ENCODE measurements at places on chromosomes 16 and 17.

DNA sequence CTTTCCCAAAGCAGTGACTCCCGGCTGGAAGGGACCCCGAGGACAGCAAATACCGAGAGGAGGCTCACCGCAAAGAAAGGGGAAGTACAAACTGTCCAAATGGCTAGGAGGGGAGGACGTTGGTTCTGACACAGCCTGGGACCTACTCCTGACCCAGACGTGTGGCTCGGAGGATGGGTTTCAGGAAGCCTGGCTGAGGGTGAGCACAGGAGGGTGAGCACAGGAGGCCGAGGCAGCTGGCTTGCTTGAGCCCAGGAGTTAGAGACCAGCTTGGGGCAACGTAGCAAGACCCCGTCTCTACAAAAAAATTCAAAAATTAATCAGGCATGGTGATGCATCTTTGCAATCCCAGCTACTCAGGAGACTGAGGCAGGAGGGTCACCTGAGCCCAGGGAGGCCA lies 83.2 kb downstream of the C16orf78 start:
- no peak for DNase-seq

DNA sequence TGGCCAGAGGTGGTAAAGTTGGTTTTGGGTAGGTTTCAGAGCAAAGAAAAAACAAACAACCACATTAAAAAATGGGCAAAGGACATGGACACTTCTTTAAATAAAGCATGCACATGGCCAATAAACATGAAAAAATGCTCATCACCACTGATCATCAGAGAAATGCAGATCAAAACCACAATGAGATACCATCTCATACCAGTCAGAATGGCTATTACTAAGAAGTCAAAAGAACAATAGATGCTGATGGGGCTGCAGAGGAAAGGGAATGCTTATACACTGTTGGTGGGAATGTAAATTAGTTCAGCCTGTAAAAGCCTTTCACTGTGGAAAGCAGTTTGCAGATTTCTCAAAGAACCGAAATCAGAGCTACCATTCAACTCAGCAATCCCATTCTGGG lies 598.4 kb upstream of the SOX9 start:
- DNase-seq, result peak; percentile 12

DNA sequence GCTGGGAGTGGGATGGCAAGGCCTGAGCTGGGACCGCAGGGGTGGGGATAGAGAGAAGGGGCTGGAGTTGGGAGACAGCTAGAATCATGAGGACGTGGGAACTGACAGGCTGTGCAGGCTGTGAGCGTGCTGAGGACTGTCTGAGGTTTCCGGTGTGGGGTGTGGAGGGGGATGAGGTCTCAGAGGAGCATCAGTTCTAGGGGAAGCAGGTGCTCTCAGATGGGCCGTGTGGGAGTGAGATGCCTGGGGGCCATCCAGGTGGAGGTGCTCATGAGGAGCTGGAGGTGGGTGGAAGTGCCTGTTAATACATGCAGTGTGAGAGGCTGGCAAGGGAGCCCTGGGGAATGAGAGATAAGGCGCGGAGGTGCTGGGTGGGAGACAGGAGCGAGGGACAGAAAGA lies 27.2 kb downstream of the HASPIN start:
- no peak for DNase-seq

DNA sequence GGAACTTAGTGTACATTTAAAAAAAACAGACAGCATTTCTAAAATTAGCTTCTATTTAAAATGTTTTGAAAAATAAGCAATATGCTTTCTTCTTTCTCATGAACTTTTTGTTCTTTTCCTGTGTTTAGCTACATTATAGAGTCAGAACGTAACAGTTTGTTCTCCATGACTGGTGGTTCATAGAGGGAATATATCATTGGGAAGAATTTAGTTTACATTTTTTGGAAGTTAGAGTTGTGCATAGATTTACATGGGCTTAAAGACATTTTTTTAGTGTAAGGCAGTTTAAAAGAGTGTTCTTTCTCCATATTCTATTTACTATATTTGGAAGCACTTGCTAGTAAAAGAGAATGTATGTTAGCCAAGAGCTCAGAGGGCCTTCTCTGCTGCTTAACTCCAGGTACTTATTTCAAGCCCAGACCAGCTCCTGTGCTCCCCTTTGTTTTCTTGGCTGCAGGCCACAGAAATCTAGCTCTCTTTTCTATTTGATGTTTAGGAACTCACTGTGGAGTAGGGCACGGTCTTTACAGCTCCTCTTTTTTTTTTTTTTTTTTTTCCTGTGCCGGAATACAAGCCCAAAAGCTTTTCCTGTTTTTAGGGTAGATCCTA lies 20.2 kb downstream of the AP2B1 start:
- DNase-seq, result no peak

GRCh38 chr17:64166876-64167275 lies 36.9 kb upstream of the ERN1 start:
- DNase-seq, result no peak

GRCh38 chr16:8886593-8887430 lies 4.7 kb downstream of the LITAFD start:
- no peak for DNase-seq

- no peak for DNase-seq
Observed at GRCh38 chr17:19713901-19714361, 2.5 kb downstream of the SLC47A2 start.

DNA sequence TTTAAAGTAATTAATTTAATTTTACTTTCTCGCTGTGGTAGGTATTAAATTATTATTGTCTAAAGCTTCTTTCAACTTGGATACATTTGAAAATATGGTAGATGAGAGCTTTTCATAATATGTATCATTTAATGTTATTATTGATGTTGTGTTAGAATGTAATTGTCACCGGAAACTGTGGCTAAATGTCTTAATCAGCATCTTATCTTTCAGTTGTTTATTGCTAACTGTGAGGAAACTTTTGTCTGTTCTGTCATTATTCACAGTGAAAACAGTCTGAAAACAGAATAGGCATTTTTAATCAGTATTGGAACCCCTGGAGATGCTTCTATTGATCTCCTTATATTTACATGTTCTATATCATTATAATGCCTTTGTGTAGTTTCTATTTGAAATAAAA lies 120.7 kb downstream of the STXBP4 start:
- no peak for DNase-seq

- no peak for DNase-seq
Observed at GRCh38 chr16:31874366-31875111, 932 bp downstream of the ZNF267 start.

DNA sequence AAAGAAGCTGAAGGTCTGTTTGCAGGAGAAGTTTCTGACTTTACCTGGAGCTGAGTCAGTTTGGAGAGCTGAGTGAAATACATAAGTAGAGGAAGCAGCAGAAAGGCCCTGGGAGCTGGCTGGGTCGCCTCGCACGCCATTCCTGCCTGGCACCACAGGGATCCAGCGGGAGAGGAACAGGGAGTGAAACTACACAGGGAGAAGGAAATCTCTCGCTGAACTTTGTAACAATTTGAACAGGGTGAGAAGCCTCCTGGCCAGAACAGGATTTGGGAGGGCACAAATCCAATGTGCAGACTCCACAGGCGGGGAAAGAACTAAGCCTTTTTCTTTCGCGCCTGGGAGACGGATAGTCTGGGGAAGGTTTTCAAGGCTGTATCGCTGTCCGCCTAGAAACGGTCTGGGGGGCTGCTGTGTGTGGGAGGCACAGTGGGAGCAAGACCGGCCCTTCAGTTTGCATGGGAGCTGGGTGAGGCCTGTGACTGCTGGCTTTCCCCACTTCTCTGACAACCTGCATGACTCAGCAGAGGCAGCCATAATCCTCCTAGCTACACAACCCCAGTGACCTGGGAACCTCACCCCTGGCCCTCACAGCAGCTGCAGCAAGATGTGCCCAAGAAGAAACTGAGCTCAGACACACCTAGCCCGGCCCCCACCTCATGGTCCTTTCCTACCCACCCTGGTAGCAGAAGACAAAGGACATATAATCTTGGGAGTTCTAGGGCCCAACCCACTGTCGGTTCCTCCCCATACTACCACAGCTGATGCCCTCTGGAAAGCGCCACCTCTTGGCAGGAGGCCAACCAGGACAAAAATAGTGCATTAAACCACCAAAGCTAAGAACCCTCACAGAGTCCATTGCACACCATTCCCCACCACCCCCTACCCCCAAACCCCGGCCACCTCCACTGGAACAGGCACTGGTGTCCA lies 778.6 kb downstream of the KCNJ2 start:
- no peak for DNase-seq

GRCh38 chr16:71792176-71792575 lies 16.5 kb downstream of the AP1G1 start:
- DNase-seq, result no peak

DNA sequence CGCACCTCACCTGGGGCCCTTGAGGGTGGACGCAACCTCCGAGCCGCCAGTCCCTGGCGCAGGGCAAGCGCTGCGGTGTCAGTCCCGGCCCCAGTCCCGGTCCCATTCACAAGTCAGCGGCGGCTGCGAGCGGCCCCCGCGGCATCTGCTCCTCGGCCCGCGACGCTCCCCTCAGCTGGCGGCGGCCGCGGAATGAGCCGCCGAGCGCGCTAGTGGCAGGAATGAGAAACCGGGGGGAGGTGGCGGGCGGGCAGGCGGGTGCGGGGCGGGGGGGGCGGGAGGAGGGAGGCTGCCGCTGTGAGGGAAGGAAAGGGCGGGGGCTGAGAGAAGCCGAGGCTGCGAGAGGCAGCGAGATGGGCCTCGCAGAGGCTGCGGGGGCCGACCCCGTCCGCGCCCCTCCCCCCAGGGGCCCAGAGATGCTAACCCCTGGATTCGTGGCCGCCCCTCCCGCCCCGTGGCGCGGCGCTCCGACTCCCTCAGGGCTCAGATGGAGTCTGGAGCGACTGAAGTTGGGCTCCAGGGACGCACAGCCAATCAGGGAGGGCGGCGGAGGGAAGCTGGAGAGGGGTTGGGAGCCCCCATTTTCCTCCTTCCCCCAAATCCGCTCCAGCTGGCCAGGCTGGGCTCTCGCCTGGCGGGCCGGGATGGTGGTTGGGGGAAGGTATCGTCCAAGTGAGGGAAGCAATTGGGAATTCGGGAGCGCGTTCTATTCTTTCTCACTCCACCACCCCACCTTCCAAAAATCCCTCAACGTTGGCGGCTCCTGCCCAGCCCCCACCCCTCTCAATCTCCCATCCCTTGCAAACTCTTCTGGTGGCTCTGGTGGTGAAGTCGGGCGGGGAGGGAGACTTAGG lies at the start of gene CDH11:
CDH11 (minus strand) TSS at position 194 of the 854 bp plus-strand sequence. CDS start 117,194 bp downstream, outside the sequence.
- no peak for DNase-seq

- DNase-seq, result no peak
Observed at GRCh38 chr16:228151-228851, 948 bp downstream of the LUC7L start.

- DNase-seq, result no peak
Observed at GRCh38 chr16:70675851-70676513, 9.9 kb downstream of the MTSS2 start.

DNA sequence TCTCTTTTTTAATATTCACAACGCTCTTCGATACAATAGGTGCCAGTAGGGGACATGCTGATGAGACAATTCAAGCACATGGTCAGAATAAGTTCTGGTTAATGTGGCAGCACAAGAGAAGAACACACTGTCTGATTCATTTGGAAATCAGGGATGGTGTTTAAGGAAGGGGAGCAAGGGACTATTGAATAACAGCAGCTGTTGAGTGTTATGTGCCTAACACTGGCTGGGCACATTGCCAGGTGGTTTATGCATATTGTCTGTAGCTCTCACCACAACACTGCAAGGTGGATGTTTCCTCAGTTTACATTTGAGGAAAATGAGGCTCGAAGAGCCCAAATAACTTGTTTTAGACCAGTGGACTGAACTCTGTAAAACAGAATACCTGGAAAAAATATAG lies 44.2 kb downstream of the LYRM9 start:
- no peak for DNase-seq

GRCh38 chr17:75365009-75365930 lies 40.2 kb downstream of the GRB2 start:
- DNase-seq, result no peak

- no peak for DNase-seq
Observed at GRCh38 chr17:59391021-59391420, 59.6 kb downstream of the YPEL2 start.

DNA sequence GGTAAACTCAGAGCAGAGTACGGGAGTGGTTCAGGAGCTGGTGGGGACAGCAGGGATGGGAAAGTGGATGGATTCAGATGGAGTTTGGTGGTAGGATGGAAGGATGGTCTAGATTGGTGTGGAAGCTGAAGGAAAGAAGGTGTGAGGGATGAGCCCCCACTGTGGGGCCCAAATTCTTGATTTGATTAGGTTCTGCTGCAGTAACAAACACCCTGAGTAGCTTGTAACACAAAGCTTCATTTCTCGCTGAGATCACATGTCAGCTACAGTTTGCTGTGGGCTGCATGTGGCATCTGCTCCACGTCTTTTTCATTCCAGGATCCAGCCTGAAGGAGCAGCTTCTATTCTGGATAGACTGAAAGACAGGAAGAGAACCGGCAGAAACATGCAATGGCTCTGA lies 143.8 kb downstream of the IRX3 start:
- DNase-seq, result peak; percentile 11

- no peak for DNase-seq
Observed at GRCh38 chr16:35599429-35600160, 2140.2 kb downstream of the TP53TG3F start.

DNA sequence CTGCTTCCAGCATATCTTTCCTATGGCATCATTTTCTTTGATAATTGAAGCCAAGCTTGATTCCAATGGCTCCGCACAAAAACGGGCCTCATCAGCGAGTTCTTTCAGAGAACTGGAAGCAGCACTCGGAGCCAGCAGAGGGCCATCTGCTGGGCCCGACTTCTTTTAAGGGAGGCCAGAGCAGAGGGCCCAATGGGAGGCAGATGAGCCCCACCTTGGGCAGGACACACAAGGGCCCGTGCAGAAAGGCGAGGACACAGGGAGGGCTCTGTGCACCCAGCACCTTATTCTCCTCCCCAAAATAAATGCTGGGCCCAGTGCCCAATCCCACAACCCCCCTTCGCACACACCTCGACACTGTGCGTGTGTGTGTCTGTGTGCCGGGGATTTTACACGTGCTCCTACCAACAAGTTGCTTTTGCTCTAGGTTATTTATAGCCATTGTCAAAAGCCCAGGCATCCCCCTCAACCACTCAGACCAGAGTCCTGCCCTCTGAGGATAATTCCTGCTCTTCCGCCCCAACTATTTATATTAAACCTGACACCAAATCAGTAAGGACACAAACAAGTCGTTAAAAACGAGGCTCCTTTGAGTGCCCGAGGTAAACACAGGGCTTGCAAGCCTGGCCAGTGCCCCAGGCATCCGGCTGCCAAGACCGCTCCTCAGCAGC lies 6.8 kb downstream of the AXIN2 start:
- no peak for DNase-seq

GRCh38 chr17:66340720-66341119 lies 38.3 kb downstream of the PRKCA start:
- no peak for DNase-seq

GRCh38 chr17:20008242-20009051 lies 712 bp upstream of the SPECC1 start:
- no peak for DNase-seq

DNA sequence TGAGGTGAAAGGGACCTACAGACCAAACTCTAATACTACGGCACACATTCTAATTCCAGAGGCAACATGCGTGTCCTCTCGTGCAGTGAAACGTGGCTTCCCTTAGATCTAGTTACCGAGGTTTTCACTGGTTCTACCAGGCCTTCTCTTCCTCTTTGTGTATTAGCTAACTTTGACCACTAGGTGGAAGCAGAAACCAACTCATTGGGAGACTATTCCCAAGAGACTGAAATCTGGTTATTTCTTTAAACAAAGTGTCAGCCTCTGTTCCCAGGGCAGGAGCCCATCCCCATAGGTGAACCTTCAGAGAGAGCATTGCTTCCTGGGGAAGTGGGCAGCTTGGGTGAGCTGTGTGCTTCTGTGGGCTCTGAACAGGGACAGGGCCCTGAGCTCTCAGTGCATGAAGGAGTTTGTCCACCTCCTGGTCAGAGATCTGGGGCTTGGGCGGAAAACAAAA lies 19.7 kb upstream of the RCVRN start:
- DNase-seq, result no peak

All from GM04503 (cell line).